ENCODE measurements at places on chromosomes 11 and 22.
A peak's percentile ranks its signal among the peaks of the same experiment; 100 is the strongest.

DNA sequence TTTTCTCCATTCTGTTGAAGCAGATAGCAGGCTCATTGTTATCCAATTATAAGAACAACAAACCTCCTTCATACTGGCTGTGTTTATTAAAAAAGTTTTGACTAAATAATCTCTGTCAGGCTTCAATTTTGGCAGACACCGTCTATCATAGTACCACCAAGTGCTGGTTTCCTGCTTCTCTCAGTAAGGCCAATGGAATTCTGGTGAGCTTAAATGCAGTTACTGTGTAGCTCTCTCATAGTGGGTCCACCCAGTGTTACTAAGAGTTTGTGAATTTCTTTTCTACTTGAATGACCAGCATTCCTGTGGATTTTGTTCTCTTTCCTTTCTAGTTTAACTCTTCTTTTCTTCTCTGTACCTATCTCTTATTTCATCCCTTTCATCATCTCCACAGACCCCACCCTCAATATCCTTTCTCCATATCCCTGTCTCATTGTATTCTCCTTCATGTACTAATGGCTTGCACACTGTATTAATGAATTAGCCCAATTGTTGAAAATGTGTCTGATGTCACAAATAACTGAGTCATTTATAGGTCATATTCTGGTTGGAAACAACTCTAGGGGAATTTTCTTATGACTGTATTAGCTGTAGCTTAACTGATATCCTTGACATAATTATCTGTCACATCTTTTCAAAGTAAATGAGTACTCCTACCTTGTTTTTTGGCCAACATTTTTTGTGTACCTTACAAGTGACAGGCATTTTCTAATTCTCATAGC lies 372.1 kb downstream of the FAT3 start:
- DNase-seq, result no peak

GRCh38 chr22:36822581-36822980 lies 5.7 kb upstream of the PVALB start:
- DNase-seq, result no peak

GRCh38 chr11:61679296-61679695 lies 895 bp upstream of the DAGLA start:
- DNase-seq, result no peak

- DNase-seq, result no peak
Measured at GRCh38 chr11:123373754-123374621, 56.1 kb upstream of the GRAMD1B start.

- no peak for DNase-seq
Measured at GRCh38 chr11:106997227-106997626, 21.0 kb downstream of the GUCY1A2 start.

DNA sequence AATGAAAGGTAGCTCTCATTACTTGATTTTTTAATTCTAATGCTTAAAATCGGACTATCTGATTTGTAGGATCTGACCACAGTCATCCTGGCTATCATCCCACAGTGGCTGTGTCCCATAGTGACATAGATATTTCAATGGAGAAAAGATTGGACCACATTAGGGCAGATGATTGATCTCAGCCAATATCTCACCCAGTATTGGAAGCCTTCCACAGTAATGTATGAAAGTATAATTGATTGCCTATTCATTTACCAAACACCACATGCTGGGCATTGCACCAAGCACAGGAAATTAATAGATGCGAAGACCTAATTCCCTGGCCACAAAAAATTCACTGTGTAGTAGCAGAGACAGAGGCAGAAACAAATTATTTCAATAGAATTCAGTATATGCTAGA lies 37.6 kb downstream of the FZD4 start:
- no peak for DNase-seq

DNA sequence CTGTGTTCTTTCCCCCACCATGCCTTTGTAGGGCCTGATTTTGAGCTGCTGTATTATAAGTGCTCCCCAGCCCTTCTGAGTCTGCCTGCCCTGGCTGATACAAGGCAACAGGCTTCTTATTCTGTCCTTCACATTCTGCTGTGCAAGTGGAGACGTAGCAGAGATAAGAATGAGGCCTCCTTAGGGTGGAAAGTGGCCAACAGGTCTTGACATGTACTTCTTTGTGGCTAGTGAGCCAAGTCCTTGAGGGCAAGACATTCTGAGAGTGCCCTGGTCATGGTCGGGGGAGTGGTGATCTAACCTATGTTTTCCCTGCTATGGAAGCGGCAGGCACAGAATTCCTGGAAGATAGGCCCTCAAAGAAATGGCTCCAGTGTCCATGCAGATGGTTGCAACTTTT lies 235.7 kb upstream of the CADM1 start:
- DNase-seq, result no peak

GRCh38 chr11:85137597-85137996 lies 489.5 kb downstream of the DLG2 start:
- DNase-seq, result peak; percentile 86

DNA sequence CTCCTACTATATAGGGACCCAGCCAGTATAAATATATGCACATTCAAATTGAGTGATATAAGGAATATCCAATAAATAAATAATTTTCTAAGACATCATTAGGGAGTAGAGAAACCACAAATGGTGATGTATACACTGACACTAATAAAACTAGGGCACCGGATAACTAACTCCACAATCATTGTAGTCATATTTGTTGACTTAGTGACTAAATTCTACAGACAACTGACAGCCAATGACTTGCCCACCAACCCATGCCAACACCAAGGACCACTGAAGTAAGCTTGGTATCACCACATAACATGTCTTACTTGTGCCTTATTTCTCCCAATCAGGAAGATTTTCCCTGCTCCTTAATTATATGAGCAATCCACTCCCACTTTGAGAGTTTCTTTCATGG lies 139.6 kb upstream of the TRPC6 start:
- DNase-seq, result peak; percentile 50

GRCh38 chr11:97683733-97684132 lies 1293.9 kb downstream of the JRKL start:
- peak; percentile 78 for DNase-seq

DNA sequence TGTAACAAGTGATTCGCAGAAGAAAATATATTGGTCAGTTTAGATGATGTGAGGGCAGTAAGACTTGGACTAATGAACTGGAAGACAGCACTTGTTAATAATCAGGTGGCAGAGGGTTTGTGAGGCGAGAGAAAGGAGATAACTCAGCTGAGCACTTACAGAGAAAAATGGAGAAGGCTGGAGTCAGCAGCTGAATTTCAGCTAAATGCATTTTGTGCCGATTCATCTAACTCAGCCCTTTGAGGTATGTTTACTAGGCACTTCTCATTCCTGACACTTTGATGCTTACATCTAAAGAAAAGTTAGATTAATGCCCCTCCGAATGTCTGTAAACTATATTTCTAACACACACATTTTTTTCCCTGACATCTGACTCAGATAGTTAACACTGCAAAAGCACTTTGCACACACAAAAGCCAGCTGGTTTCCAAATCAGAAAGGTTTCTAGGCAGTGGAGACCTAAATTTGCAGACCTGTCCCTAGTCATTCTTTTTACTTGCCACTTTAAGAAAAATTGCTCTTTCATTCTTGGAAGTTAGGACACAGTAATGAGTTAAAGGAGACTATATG lies 859.5 kb upstream of the CCDC90B start:
- DNase-seq, result peak; percentile 63

- DNase-seq, result no peak
Measured at GRCh38 chr22:46731246-46732040, 6.6 kb downstream of the CERK start.

GRCh38 chr22:21657360-21658032 lies 8.3 kb upstream of the PPIL2 start:
- DNase-seq, result peak; percentile 85

DNA sequence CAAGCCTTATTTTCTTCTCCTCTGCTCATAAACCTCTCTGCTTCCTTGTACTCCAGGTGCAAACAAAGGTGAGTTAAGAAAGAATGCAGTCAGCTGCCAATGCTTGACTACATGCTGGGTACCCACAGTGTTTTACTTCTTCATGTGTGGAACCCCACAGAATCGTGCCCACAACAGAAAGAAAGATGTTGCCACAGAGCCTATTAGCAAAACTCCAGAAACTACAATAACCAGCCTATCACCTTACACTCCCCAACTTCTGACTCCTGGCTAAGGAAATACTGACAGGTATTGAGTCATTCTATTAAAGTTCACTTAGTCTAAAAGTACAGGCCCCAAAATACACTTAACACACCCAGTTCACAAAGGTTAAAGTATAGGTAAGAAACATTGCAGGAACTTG lies 56.9 kb upstream of the CCDC89 start:
- no peak for DNase-seq

DNA sequence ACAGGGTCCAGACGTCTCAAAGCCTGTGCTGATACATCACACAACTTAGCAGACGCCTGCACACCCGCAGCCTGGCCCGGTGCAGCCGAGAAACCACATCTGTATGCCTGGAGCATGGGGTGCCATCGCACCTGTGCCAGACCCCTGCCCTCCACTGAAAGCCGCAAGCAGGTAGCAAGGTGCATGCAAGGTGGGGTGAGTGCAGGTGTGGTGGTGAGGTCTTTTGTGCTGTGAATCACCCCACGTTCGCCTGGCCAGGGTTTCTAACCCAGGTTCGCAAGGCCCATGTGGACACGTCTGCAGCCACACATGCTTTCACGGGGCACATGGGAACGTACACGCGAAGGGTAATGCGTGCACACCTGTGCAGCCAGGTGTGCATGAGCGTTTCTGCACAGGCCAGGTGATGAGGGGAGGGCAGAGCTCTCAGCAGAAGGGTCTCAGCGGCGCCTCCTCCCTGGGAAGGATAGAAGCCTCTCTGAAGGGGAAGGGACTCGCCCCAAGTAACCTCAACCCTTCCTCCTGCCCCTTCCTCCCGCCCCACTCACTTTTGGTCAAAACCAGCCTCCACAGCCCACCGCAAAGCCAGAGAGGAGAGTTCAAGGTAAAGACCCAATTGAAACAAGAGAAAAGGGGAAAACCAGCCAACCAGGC lies 19.5 kb downstream of the CBX7 start:
- DNase-seq, result no peak

- DNase-seq, result peak; percentile 10
Measured at GRCh38 chr22:37661160-37661924, 2.8 kb downstream of the PDXP start.

- no peak for DNase-seq
Measured at GRCh38 chr22:27882507-27883290, 36.4 kb downstream of the PITPNB start.

GRCh38 chr22:30187094-30187493 lies 59.5 kb downstream of the LIF start:
- DNase-seq, result no peak

- peak; percentile 98 for DNase-seq
Measured at GRCh38 chr11:77187776-77188632, 60.0 kb downstream of the MYO7A start.

GRCh38 chr11:24697522-24698111 lies 200.8 kb downstream of the LUZP2 start:
- DNase-seq, result no peak

- peak; percentile 89 for DNase-seq
Measured at GRCh38 chr11:2892215-2892966, 6.8 kb upstream of the CDKN1C start.

DNA sequence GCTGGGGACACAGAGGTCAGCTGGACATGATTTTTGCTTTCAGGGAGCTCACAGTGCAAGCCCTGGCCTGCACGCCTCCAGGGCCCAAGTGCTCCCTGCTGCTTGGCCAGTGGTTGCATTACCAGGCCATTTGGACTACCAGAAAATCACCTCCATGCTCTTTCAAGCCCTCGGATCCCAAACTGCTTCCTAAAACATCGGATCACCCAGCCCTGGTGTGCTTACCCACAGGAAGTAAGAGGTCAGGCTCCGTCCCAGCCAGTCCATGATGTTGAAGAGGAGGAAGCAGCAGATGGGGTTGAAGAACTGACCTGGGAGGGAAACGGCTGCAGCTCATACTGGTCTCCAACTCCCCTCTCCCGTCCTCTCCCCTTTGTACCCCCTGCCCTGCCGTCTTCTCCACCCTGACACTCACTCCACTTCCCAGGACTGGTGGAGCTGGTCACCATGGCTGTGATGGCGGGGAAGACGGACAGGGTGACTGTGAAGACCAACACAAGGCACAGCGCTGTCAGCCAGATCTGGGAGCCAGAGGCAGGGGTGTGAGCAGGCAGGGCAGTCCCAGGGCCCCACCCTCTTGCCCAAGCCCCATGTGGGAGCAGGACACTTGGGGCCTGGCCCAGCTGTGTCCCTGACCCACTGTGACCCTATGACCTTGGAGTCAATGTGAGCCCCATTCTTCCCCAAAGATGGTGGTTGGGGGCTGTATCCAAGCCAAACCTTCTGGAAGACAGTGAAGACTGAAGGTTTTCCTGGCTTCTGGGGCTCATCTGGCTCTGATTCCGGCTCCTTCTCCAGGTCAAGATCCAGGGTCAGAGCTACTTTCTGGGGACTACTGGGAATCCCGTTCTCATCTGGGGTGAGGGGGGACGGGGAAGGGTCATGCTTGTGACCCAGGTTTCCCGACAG lies 5.6 kb downstream of the SLC29A2 start:
- DNase-seq, result no peak

GRCh38 chr11:122186439-122187080 lies 70.5 kb upstream of the BLID start:
- DNase-seq, result no peak

- no peak for DNase-seq
Measured at GRCh38 chr11:20327377-20327935, 36.1 kb upstream of the HTATIP2 start.

GRCh38 chr11:15884777-15885540 lies 471.4 kb downstream of the SOX6 start:
- DNase-seq, result no peak

GRCh38 chr11:134360050-134360835 lies 28.5 kb downstream of the GLB1L2 start:
- peak; percentile 92 for DNase-seq

- DNase-seq, result no peak
Measured at GRCh38 chr22:20091690-20092476, 11.8 kb downstream of the DGCR8 start.

GRCh38 chr11:113417428-113417827 lies 29.8 kb downstream of the ANKK1 start:
- no peak for DNase-seq

DNA sequence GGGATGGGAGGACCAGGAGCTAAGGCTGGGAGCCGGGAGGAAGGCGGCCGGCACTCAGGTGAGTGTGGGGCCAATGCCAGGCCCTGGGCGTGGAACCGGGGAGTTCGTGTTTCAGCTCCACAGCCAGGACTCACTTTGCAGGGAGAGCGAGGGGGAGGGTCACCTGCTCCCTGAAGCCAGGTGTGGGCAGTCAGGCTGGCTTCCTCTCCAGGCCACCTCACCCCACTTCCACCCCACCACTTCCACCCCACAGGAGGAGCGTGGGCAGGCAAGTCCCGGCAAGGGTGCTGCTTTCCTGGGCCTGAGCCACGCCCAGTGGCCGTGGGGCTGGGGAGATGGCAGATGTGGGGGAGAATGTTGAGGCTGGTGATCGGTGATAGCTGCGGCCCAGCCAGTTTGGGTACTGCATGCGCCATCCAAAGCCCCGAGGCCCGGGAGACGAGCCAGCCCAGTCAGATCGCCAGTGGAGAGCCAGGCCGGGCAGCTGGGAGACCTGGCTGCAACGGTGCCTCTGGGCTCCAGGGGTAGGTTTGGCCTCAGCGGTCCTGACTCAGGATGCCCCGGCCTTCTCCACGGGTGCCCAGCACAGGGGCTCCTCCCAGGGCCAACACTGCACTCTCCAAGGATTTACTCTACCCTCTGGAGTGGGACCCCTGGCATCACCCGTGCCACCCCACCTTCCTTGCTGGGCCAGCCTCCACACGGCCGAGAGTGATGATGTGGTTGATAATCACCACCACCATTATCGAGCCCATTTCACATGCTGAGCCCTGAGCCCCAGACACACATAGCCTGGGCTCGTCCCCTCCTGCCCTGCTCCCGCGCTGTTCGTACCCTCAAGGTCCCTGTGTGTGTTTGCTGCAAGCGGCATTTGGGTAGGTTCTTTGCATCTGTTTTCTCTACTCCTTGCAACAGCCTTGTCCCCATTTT lies 93.8 kb downstream of the WNT7B start:
- no peak for DNase-seq

- no peak for DNase-seq
Measured at GRCh38 chr11:26227883-26228502, 103.9 kb upstream of the ANO3 start.

All from DMS53 (cell line).